ENCODE measurements at places on chromosomes 7 and 10.

DNA sequence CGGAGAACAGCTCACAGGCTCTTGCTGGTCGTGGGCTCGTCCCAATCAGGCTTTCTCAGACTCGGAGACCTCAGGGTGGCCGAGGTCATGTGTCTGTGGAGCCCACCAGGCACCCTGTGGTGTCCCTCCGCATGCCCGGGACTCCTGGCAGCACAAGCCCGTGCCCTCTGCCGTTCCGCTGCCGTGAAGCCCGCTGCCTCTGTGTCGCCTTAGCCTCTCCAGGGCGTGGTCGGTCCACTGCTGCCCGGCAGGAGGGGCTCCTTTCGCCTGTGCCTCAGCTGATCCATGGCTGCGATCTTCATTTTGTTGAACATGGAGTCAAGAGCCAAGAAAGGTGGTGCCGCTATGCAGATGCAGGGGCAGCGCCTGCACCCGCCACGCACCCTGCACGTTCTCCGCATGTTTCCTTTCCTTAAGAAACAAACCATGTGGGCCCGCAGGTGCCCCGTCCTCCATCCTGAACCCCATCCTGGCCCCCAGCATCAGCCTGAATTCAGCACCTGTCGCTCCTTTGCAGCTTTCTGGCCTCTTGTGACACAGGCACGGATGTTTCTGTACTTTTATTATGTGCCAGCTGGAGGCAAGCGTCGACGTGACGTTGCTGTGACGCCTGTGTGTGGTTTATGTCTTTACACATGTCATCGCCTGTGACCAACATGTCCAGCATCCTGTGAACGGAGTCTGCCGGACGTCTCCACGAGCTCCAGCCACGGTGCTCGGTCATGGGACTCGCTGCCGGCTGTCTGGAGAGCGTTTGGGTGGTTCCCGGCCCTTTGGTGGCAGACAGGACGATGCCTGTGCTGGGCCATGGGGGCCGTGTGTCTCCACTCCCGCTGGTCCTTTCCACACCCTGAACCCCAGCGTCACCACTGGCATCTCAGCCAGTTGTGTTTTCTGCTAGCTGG is 69.9 kb downstream of the NKX6-2 start:
- DNase-seq, result no peak

- DNase-seq, result no peak
Measured at GRCh38 chr10:2076528-2076927, 339.2 kb upstream of the ADARB2 start.

GRCh38 chr7:23175938-23176337 is 5.9 kb upstream of the NUP42 start:
- DNase-seq, result no peak

DNA sequence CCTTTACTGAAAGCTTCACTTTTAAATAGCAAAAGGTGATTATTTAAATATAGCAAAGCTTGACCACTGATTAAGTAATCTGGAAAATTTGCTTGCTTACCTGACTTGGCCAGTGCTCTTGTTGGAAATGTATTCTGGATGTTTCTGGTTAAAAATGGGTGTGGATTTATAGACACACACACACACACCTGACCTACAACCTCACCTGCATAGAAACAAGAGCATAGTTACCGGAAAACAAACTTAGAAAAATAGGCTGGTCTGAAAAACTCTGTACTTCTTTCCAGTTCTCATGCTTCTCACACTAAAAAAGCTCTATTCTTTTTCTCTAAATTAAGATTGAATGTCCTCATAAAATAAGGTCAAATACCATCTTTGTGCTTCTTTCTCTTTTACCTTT is at the start of gene AGR3:
Gene AGR3 (minus strand): TSS at position 140 of the 400 bp plus-strand sequence. CDS start 3,365 bp downstream, outside the sequence.
- DNase-seq, result no peak

- DNase-seq, result no peak
Measured at GRCh38 chr10:47409171-47409865, 25.2 kb upstream of the ZNF488 start.

DNA sequence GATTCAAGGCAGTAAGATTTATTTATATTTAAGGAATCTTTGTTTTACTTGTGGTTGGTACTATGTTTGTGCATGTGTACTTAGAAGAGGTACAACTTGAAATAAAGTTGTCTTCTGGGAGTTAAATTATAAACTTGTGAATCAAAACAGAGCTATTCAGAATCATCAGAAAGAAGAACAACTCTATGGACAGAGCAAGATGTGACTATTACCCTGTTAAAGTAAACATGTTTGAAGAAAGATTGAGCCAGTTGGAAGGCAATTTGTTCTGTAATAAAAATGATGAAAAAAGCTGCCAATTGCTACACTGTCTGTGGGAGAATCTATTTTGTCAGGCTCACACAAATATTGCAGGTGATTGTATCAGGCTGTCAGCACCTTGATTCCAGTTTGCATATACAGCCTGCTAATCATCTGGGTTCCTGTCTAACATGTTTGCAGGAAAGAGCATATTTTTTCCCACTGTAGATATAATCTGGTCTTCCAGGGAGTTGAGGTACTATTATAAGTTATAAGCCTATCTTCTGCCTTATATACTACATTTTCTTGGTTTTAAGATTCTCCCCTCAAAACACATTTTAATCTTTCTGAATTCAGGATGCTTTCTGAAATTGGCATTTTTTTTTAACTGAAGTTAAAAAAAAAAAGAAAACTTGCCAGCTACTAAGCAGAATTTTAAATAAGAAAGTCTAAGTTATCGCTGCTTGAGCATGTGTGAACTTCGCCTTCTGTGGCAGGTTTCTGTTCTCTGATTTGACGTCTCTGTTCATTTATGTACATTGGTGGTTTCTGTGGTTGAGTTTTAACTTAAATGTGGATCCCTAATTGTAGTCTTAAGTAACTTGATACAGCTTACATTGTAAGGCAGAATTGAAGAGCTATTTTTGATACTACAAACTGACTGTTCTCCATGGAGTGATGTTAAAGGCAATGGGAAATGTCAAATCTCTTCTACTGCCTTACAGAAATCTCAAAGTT is 46.0 kb downstream of the ZNRF2 start:
- DNase-seq, result no peak

DNA sequence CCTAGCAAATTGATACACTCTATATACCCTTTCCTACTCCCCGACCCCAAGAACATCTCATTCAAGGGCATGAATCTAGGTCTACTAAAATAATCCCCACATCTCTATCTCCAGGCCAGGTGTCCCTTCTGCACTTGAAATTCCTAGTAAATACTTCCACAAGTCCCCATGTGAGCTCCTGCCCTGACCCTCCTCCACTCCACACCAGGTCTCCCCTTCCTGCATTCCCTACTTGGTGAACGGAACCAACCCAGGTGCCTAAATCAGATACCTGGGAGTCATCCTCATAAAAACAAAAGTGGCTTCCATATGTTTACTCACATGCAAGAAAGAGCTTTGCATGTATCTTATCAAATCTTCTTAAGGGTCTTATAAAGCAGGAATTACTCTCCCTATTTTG is 69.2 kb downstream of the COA1 start:
- DNase-seq, result no peak

DNA sequence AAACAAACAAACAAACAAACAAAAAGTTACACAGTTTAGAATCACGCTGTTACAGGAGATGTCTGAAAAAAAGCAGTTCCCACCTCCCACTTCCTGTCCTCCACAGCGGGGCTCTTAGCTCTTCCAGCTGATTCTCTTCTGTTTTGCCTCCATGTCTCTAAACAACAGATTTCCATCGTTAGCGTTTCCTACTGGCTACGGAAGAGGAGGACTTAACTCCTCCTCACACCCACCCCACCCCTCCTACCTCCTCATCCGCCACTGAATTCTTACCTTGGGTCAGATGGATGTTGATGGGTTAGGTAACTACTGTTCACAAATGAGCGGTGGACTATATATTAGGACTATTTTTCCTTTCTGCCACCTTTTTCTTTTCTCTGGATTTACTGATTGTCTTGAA is 36.8 kb upstream of the NUB1 start:
- DNase-seq, result no peak

- DNase-seq, result no peak
Measured at GRCh38 chr10:101576211-101576863, 11.7 kb downstream of the POLL start.

- peak; percentile 56 for DNase-seq
Measured at GRCh38 chr7:157464111-157464970, 127.5 kb downstream of the DNAJB6 start.

- DNase-seq, result no peak
Measured at GRCh38 chr7:140062118-140062527, 628 bp downstream of the PARP12 start.

GRCh38 chr7:66296001-66296521 is 90.9 kb downstream of the TPST1 start:
- no peak for DNase-seq

GRCh38 chr10:121862649-121863048 is 65.2 kb downstream of the ATE1 start:
- DNase-seq, result no peak

- DNase-seq, result no peak
Measured at GRCh38 chr7:106819546-106819945, 45.5 kb upstream of the PIK3CG start.

GRCh38 chr7:131630427-131630826 is 74.0 kb upstream of the PODXL start:
- no peak for DNase-seq

DNA sequence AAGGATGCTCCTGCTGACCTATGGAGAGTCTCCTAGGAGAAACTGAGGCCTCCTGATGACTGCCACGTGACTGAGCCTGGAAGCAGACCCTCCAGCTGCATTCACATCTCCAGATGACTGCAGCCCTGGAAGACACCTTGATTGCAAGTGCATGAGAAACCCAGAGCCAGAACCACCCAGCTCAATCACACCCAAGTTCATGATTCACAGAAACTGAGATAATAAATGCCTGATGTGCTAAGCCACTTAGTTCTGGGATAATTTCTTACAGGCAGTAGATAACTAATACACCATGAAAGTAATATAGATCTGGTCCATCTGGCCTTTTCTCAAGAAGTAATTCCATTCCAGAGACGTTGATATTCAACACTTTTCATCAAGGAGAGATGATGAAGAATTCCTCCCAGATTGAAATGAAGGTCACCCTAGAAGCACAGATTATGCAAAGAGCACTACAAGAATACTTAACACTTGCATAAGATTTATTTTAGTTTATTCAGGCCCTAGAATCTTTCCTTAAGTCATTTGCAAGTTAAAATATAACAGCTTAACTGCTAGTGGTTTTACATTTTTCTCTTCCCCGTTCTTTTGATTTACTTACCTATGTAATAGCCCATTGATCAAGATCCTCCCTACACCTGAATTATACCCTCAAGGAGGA is 208.2 kb upstream of the INHBA start:
- no peak for DNase-seq

- no peak for DNase-seq
Measured at GRCh38 chr7:115840702-115841101, 189.9 kb downstream of the TFEC start.

- DNase-seq, result no peak
Measured at GRCh38 chr7:82530361-82530760, 86.8 kb upstream of the CACNA2D1 start.

- no peak for DNase-seq
Measured at GRCh38 chr10:37704566-37704965, 152.8 kb downstream of the ZNF248 start.

DNA sequence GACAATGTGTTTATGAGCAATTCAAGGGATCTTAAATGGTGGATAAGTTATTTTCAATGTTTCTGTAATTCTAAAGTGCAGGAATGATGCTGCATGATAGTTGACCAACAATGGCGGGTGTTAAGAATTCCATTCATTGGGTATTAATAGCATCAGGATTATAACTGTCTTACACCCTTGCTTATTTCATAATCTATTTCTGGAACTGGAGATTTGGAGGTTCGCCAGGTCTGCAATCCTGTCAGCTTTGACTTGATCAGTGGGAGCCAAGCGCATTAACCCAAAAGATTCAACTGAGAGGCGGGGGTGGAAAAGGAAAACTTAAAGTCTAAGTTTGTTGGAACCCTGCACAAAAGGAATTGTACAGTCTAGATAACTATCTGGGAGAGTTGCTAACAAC is 114.9 kb upstream of the ZEB1 start:
- DNase-seq, result no peak

- no peak for DNase-seq
Measured at GRCh38 chr10:84179059-84179710, 5.6 kb downstream of the GPR15LG start.

DNA sequence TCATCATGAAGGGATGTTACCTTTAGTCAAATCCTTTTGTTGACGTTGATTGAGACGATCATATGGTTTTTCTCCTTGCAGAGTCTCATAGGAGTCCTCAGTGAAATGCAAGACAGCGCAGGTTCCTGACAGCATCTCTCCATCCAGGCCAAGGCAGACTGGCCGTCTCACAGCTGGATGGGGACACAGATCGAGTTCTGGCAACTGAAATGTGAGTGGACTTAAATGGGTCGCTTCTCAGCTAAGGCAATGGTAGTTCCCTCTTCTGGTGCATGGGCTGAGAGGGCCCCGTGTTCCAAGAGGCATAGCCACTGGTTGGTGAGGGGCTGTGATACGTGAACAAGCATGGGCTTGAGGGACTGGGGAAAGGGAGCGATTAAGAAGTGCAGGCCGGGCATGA is 99.3 kb upstream of the CPXM2 start:
- DNase-seq, result no peak

DNA sequence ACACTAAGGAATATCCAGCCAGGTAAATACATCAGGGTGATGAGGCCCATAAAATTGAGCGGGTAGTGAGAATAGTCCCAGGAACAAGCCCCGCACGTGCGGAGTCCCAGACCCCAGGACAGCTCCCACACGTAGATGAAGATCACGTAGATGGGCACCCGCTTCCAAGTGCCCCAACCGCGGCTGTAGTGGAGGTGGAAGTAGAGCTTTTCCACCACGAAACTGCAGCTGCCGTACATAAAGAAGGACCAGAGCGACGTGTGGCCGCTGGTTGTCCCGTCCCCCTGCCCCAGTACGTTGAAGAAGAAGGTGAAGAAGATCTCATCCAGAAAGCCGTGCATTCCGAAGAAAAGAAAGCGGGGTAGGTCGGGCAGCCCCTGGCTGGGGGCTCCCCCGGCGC is 948 bp downstream of the TMEM229A start:
- no peak for DNase-seq

- no peak for DNase-seq
Measured at GRCh38 chr10:114408112-114408967, 4.0 kb upstream of the AFAP1L2 start.

DNA sequence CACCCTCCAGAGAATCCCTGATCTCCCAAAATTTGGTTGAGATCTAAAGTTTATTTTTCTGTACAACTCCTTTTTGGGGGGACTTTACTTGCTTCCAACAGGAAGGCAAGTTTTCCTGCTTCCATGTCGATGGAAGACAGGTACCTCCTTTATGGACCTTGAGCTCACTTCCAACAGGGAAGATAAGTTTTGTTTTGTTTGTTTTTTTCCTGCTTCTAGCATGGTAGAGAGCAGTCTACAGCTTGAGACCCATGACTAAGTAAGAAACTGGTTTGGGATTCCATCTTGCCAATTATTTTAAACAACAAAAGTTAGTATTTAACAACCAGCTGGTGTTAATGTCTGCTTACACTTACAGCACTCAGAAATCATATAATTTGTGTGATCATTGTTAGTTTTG is 74.4 kb downstream of the ST8SIA6 start:
- DNase-seq, result no peak

GRCh38 chr7:47400741-47401206 is 181.1 kb downstream of the TNS3 start:
- DNase-seq, result no peak

All from frontal cortex (tissue), 4 donors.